ENCODE measurements at places on chromosomes 7 and 10.

- DNase-seq: no peak
These were observed 214.7 kb downstream of the FRMD4A start for GRCh38 chr10:14116021-14116420.

DNA sequence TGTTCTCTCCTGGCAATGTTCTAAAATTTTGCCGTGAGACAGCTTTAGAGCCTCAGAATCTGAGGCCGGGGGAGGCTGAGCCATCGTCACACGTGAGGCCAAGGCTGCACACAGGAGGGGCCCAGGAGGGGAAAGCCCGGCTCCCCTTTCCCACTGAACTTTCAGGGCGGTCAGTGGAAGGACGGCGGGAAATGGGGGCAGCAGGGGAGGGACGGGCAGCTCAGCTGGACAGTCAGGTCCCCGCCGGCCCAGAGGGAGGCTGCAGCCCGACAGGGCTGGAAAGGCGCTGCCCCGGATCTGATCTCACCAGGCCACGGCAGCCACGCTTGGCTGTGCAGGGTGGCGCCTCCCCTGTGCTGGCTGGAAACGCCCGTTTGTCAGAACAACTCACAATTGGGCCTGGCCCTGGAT, 43.3 kb upstream of the ADGRA1 start:
- no peak for DNase-seq

DNA sequence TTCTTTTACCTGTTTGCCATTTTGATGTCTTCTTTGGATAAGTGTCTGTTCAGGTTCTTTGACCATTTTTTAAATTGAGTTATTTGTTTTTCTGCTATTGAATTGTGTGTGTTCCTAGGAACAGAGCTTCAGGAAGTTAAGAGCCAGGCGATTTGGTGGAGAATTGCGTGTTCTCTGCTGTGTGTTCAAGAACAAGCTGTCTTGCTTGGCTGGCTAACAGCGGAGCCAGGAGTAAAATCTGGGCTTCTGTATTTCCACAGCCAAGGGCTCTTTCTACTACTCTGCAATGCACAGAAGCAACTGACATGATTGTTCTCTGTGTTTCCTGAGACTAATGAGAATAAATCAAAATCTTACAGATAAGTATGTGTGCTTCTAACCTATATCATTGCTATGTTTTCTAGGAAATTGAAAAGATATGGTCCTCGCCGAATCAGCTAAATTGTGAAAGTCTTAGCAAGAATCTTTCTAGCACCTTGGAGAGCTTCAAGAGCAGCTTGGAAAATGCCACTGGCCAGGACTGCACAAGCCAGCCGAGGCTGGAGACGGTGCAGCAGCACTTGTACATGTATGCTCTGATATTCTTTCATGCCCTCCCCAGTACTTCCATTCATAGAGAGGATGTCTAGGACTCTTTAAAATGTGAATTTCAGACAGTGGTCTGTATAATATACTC, 124.2 kb downstream of the ABCA13 start:
- DNase-seq: no peak

DNA sequence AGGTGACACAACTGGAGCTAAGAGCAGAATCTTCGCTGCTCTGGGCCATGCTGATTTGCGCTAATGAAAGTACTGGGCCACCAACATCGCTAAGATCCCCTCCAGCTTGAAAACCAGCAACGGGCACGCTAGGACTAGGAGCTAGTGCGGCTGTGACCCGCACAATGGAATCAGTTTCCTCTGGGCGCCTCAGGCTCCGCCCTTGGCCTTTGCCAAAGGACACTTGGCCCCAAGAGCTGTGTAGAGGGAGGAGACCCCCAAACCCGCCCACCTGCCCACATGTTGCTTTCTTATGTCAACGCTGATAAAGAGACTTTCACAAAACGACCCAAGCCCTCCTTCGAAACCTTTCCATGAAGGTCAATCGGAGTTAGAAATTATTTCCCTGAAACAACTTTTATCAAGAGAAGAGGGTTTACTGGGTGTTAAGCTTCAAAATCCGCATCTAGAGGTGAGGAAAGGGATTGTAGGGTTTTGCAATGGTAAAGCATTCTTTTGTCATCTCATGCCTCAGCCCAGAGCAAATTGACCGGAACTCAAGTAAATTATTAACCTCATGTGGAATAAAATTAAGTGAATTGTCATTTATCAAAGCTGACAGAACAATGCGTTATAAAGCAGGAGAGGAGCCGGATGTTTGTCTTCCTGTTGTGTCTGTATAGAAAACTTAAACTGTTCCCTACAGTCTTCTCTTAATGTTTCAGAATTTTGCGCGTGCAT, 9.4 kb downstream of the ABCB5 start:
- DNase-seq: no peak

DNA sequence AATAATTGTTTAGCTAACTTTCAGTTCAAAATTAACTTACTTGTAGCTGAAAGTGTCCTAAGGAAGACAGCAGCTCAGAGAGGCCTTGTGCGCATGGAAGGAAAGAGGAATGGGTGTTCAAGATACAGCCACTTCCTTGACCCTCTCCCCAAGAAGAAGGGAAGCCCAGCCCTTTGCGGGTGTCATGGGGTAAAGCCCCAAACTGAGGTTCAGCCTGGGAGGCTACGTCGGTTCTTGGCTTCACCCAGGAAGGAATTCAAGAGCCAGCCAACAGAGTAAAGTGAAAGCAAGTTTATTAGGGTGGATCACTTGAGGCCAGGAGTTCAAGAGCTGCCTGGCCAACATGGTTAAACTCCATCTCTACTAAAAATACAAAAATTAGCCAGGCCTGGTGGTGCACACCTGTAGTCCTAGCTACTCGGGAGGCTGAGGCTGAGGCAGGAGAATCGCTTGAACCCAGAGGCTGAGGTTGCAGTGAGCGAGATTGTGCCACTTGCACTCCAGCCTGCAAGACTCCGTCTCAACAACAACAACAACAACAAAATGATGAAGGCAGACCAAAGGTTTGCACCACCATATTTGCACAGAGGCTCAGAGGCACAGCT, 15.9 kb downstream of the GPRIN2 start:
- DNase-seq: no peak

DNA sequence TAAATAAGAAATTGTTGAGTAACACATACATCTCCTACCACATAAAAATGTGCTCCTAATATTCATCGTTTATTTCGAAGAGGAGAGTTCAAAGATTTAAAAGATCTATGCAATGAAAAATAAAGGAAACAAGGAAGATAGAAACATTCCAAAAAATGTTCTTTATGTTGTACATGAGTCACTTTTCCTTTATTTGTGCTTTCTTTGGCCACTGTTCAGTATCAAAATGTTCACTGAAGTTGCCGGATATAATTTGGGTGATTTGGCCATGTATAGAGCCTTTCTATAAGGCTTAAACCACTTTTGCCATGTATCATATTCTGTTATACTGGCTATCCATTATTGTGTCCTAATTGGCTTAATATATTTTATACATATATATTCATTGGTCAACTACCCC, 62.9 kb upstream of the PRR15 start:
- no peak for DNase-seq

DNA sequence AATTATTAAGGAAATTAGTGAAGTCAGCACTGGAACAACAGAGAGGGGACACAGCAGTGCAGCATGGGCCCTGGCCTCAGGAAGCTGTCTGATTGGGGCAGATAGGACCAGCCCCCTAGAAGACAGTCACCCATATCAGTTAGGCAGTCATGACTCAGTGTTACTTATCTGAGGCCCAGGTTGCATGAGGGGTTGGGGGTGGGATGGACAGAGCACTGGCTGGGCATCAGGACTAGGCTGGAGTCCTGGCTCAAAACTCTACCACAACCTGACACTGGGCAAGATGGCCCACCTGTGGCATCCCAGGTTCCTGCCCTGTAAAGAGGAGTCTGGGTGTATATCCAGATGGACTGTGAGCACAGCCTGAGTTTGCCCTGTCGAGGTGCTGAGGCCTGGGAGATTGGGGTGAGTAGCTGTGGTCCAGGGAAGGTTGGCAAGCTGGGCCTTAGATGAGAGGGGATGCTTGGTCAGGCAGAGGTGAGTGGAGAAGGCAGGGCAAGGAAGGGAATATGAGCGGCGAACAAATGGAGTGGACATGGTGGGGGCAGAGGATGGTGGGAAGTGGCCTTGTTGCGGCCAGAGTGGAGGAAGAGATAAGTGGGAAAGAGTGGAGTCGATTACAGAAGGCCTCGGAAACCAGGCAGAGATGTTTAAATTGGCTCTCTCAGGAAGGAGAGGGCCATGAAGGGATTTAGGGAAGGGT, 37.5 kb downstream of the HK1 start:
- no peak for DNase-seq

DNA sequence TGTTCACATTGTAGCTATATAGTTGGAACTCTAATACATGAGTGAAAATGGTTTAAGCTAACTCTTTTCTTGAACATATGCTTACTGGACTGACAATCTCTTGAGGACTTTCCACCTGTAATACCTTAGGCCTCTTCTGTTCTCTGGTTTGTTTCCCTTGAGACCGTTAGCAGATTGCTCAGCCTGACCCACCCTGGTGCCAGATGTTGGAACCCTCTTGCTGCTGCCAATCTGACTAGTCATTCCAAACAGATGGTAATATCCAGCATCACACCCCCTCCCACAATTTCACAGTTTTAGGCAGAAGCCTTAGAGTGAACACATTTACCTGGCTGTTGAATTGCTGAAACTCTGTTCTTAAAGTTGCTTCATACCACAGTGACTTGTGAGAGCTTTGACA, 18.7 kb downstream of the CALD1 start:
- DNase-seq: no peak

- no peak for DNase-seq
These were observed 77.6 kb downstream of the NRBF2 start for GRCh38 chr10:63210611-63211196.

DNA sequence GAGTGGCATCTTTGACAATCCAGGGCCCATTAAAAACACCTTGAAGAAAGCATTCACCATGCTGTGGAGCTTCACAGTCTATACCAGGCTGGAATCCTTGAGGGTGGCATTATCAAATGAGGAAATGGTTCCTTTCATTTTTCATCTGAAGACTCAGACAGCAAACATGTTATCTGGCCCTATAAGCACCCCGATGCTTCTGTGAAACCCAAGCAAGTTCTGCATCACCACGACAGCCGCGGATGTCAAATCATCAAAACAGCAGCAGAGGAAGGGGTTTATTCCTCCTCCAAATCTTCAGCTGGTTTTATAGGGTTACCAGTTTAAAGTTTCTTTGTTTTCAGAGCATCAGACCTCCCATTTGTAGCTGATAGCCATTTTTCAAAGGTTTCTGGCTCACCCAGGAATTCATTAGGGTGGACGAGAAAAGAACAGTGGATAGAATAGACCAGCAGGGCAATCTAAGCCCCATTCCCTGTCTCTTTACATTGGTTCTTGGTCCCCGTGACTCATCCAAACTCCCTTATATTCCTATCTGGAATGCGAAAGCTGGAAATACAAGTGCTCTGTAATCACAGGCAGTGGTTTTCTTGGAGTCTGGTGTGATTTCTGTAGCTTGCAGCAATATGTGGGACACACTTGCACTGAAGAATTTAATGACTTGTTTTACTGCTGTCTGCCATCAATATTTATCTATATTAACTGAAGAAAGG, 217.9 kb downstream of the SKAP2 start:
- no peak for DNase-seq

GRCh38 chr7:92595281-92595680, 5.1 kb upstream of the FAM133B start:
- DNase-seq: no peak

DNA sequence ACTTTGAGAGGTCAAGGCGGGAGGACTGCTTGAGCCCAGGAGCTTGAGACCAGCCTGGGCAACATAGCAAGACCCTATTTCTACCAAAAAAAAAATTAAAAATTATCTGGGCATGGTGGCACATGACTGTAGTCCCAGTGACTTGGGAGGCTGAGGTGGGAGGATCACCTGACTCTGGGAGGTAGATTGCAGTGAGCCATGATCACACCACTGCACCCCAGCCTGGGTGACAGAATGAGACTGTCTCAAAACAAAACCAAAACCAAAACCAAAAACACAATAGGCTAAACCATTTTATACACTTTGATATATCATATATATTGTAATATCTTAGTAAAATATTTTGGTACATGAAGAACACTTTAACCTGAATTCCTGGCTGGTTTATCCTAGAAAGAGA, 101.6 kb downstream of the RAPGEF5 start:
- DNase-seq: no peak

DNA sequence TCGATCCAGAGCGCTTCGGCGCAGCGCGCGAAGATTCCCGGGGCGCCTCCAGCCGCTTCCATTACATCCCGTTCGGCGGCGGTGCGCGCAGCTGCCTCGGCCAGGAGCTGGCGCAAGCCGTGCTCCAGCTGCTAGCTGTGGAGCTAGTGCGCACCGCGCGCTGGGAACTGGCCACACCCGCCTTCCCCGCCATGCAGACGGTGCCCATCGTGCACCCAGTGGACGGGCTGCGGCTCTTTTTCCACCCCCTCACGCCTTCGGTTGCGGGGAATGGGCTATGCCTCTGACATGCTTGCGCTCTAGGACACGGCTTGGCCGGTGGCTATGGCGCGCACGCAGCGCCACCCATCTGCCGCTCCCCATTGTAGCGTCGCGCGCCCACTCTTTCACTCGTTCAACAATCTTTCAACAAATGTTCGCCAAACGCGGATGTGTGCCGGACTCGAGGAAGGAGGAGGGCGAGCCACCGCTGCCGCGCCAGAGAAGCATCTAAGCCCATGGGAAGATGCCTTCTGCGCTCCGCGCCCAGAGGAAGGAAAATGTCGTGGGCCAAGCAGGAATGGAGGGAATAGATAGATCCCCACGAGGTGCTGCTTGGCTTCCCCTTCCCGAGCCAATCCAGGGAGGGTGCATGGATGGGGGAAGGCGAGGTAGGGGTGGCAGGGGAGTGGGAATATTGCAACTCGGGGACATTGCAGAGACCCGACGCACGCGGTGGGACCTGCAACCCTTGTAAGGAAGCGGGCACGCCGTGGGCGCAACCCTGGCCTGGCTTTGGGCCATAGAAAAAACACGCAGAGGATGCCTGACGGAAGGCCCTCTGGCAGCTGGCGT, 5.1 kb upstream of the CYP26A1 start:
- DNase-seq: no peak

GRCh38 chr7:86653919-86654659, 10.4 kb downstream of the GRM3 start:
- DNase-seq: no peak

DNA sequence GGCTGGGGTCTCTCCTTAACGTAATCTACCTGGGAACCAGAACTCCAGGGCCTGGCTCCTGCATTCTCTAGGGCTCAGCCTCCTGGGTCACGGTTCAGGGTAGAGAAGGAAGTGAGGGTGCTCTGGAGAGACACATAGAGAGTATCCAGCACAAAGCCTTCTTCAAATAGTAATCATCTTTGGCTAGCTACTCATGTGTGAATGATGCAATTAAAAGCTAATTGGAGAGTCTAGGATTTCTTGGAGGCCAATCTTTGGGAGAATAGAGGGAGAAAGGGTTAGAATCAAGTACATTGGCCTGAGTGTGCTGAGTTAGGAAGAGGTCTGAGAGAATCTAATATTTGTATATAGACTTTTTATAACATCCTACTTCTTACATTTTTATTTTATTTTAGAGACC, 24.0 kb upstream of the MALRD1 start:
- no peak for DNase-seq

Data from NCI-H2107 (cell line).